ENCODE measurements at places on chromosomes 5 and 9.

- DNase-seq = no peak
Observed at GRCh38 chr5:107516452-107517184, 154.1 kb downstream of the EFNA5 start.

DNA sequence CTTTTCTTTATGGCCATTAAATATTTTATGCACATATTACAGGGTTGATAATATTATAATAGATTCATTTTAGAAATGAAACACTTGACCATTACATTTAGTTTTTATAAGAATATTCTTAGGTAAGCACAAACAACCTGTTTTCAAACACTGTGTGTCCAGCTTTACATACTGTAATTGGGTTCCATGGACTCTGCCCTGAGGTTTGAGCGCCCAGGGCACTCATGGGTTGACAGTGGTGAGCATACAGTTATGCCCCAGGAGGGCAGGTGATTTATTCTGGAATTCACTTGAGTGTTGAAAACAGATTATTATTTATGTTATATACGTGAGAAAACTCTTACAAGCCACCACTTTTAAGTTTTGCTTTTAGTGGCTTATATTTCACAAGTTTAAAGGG, 33.7 kb downstream of the TRIO start:
- DNase-seq = no peak

DNA sequence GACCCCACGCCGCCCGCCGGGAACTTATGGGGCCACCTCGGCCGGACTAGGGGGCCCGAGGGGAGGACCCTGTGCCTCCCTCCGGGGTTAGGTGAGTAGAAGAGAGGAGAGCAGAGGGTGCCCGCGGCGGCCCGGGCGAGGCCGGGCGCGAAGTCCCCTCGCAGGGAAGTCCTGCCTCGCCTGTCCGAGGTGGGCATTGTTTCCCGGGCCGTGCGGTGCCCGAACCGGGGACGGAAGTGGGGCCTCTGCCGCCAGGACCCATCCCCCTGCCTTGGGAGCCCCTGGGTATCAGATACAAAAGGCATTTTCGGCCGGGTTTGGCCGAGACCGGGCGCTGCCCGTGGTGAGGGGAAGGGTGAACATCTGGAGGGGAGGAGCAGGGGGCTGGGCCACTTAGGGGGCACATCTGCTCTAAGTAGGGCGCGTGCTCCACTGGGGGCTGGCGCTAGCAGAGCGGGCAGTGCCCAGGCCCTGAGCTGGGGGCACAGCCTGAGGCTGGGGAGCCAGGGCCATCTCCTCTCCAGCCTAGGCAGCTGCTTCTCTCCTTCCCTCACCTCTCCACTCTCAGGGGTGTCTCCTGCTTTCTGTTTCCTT, 48.2 kb downstream of the DAB2IP start:
- DNase-seq = no peak

- no peak for DNase-seq
Observed at GRCh38 chr5:135056316-135057030, 22.4 kb upstream of the PITX1 start.

DNA sequence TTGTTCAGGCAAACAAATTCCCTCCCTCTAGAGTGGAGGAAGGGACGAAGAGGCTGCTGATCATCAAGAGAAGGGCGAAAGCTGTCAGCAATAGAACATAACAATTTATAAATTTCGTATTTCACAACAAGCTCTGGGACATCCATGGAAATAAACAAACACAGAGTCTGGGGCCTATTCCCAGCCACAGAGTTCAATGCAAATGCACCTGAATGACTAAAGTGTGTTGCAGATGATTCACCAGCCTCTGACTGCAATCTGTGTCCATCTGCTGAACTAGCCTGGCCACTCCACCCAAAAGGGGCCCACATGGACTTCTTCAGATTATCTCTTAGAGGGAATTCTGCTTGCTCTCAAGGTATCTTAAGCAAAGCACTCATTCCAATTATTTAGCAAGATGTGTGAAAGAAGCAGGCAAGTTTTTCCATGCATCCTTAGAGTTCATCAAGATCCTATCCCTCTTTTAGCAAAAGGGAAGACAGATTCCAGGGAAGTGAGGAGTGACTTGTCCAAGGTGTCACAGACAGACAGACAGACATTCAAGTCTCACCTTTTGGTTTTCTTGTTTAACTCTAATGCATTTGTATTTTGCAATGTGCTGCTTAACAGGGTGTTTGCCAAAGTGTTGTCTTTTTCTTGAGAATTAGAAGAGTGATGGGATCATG, 307.8 kb upstream of the PAPPA start:
- DNase-seq = no peak

GRCh38 chr5:41406424-41406823, 104.0 kb downstream of the PLCXD3 start:
- no peak for DNase-seq

GRCh38 chr5:173123416-173123815, 20.9 kb upstream of the BNIP1 start:
- no peak for DNase-seq

GRCh38 chr5:74085186-74085585, 459.2 kb downstream of the ARHGEF28 start:
- no peak for DNase-seq

GRCh38 chr9:104711604-104712003, 17.3 kb downstream of the OR13D1 start:
- DNase-seq = no peak

DNA sequence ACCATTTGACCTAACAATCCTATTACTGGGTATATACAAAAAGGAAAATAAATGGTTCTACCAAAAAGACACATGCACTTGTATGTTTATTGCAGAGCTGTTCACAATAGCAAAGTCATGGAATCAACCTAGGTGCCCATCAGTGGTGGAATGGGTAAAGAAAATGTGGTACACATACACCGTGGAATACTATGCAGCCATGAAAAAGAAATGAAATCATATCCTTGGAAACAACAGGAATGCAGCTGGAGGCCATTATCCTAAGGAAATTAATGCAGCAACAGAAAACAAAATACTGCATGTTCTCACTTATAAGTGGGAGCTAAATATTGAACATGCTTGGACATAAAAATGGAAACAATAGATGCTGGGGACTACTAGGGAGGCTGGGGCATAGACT, 534.1 kb upstream of the SGCD start:
- no peak for DNase-seq

DNA sequence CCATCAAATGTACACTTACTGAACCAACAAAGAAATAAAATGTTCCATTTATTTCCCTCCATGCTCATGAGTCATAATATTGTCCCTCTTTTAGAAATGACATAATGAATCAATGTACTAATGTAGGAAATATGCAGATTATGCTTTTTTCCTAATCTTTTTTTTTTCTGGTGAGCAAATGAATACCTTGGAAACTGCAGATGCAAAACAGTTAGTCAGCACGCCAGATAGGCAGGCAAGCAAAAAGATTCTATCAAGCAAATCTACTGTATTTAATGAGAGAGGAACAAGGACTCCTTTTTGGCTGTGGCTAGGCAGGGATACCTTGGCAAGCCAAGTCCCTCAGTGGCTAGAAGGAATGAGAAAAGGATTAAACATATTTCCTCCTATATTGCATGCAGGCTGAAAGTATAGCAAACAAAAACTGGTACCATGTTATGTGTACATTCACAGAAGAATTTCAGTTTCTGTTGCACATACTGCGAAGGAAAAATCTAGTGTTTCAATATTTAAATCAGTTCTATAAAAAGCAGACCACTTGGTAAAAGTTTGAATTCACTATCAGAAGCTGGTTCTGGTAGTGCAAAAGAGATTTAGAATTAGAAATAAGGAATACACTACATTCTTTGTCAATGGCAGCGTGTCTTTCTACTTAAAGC, 605.4 kb downstream of the TLE1 start:
- no peak for DNase-seq

GRCh38 chr5:148467958-148468357, 84.2 kb downstream of the FBXO38 start:
- DNase-seq = no peak

DNA sequence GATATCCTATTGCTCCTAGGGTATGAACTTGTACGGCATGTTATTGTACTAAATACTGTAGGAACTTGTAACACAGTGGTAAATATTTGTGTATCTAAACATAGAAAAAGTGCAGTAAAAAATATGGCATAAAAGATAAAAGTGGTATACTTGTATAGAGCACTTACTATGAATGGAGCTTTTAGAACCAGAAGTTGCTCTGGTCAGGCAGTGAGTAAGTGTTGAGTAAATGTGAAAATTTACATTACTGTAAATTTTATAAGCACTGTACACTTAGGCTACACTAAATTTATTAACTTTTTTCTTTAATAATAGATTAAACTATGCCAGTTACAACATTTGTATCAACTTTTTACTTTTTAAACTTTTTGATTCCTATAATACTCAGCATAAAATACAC, 109.1 kb downstream of the ZCCHC7 start:
- no peak for DNase-seq

DNA sequence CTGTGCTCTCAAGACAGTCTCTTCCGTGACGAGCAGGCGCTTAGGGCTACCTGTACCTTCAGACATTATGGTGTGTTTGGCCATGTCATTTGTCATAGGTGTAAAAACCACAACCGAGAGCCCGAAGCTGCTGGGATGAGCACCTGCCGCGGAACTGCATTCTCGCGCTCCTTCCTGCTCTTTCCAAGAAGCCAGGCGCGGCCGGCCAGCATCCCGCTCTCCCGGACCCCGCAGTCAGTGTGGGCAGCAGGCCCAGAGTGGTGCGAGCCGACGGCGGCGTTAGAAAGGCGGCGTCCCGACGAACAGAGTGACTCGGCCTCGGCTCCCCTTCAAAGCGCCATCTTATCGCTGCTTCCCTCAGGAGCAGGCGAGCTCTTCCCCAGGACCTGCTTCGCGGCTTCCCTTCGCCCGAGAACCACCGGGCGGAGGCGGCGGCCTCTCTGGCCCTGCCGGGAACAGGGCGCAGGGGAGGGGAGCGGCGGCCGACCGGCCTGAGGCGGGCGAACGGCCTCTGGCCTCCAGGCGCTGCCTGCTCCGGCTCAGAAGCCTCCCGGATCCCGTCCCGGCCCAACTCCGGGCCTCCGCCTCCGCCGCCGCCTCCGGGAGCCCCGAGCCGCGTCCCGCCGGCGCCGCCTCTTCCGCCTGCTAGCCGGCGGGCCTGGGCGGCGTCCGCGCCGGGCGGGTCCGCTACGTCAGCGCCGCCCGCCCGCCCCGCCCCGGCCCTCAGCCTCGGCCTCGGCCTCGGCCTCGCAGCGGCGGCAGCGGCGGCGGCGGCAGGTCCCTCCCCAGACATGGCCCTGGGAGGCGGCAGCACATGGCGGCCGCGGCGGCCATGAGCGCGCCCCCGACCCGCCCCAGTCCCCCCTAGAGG, at the start of gene FAM120A:
Gene FAM120A, plus strand, starts transcription at position 741 of the 871 bp plus-strand sequence. CDS start 231 bp downstream, outside the sequence.
- DNase-seq = peak; percentile 36

- DNase-seq = no peak
Observed at GRCh38 chr9:92711844-92712243, 41.9 kb upstream of the IPPK start.

DNA sequence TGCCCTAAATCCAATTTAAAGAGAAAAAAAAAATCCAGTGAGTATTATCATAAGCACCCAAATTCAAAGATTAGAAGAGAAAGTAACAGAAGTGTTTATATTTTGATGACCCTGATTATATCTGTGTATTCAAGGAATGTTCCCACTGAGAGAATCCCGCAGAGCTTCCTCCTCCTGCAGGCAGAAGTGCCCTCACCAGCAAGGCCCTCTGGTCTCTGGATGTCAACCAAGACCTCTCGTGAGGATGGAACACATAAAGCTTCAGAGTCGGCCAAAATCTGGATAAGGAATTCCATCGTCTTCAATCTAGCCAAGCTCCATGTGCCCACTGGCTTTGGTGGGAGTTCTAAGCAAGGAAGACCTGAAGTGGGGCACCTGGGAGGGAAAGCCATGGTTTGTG, 18.1 kb downstream of the PTCH1 start:
- no peak for DNase-seq

DNA sequence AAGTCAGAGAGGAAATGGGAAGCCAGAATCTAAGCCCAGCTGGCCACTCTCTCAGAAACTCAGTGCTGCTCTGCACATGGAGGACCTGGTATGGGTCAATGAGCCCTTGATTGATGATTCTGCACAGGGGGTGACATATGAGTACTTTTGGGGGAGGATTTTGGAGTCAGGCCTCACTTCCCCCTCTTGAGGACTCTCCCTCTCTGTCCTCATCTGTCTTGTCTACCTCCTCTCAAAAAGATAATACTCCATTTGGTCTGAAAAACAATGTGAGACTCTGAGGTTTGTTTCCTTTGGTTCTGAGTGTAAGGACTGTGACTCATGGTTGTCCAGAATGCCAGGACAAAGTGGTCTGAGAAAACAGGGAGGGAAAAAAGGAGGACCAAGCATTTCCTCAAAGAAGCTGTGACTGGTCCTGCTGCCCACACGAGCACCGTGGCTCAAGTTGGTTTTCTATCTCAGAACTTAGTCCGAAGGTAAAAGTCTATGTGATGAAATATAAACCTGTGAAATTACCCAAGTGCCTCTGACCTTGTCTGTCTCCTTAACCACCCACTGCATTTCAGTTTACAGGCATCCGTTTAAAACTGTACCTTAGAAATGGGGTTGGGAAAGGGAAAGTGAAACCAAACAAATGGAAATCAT, 11.1 kb downstream of the TTC39B start:
- DNase-seq = no peak

GRCh38 chr5:54073131-54073530, 237.2 kb downstream of the ARL15 start:
- no peak for DNase-seq

DNA sequence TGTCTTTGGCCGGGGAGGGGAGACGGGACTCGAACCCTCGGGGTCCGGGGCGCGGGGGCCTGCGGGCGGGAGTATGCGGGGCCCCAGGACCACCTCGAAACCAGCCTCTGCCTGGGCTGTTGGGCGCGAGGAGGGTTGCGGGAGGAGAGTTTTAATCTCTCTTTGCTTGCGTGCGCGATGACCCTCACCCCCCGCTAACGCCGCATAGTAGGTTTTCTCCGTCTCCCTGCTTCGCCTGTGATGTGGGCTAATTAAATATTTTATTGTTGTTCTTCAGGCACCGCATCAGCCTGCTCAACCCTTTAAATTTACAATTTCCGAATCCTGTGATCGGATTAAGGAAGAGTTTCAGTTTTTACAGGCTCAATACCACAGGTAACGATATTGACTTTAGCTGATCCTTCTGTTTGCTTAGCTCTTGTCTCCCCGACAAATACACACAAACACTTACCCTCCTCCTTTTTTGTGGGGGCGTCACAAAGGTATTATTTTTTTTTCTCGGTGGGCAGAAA, 1.7 kb downstream of the TLE4 start:
- DNase-seq = no peak

GRCh38 chr5:83987513-83988292, 267.0 kb upstream of the HAPLN1 start:
- no peak for DNase-seq

GRCh38 chr5:38831909-38832308, 13.9 kb upstream of the OSMR start:
- no peak for DNase-seq

GRCh38 chr9:135290566-135290965, 189.0 kb upstream of the PPP1R26 start:
- DNase-seq = no peak

DNA sequence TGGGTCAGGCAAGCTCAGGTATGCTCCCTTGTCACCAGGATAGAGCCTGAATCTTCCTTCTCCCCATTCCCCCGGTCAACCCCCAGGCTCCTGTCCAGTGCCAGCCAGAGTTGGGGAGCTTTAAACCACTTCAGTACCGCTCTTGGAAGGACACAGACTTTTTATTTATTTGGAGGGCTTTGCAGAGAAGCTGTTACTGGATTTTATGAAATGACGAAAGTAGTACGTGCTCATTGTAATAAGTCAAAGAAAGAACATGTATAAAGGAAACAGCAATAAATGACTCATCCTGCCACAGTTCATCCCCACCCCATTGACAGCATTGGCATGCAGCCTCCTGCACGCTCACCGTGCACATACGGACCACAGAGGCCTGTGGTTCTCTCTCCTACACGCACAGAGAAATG, 230.3 kb downstream of the AUH start:
- peak; percentile 7 for DNase-seq

Measured in activated naive CD4-positive, alpha-beta T cell (primary cell).